ENCODE measurements at places on chromosomes 2 and 18.

DNA sequence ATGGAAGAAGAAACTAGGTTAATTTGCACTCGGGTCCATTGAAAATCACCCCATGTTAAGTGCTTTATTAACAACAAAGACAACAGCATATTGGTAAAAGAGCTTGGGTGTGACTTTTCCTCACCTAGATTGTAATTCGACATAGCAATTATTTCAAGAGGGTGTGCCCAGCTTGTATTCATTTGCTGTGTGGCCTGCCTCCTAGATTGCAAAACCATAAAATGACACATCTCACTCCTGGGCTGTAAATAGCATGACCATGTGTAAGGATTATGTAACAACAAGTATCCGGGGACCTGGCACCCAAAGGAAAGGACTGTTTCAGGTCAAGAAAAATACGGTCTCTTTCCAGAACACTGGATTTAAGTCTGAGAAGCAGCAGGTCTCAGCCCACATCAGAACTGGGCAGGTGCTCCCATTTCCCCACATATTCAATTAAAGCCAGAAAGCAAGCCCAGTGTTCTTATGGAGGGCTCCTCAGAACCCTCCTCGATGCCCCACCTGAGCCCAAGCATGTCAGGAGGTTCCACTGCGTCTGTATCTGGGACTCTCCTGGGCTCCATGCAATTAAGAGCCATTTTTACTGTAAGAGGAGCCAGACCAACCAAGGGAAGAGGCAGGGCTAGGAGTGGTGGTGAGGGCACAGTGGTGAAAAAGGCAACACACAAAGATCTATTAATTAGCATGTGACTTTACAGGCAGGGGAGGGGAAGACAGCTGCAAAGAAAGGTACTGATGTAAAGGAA lies 39.2 kb downstream of the MREG start:
- DNase-seq = no peak
- no peaks in the 10 kb centered on the region for H3K27me3 ChIP-seq
- H3K27ac ChIP-seq = no peak overlapping the region
- H3K4me3 ChIP-seq = no peak overlapping the region
- peaks cover 2% of the 10 kb centered on the region for H3K4me1 ChIP-seq

- no peak overlapping the region for H3K4me3 ChIP-seq
- H3K36me3 ChIP-seq = peaks cover 6% of the 10 kb centered on the region
- H3K27me3 ChIP-seq = no peaks in the 10 kb centered on the region
- peaks cover 4% of the 10 kb centered on the region for H3K4me1 ChIP-seq
- DNase-seq = no peak
Observed at GRCh38 chr18:35466334-35466733, 31.4 kb downstream of the INO80C start.

DNA sequence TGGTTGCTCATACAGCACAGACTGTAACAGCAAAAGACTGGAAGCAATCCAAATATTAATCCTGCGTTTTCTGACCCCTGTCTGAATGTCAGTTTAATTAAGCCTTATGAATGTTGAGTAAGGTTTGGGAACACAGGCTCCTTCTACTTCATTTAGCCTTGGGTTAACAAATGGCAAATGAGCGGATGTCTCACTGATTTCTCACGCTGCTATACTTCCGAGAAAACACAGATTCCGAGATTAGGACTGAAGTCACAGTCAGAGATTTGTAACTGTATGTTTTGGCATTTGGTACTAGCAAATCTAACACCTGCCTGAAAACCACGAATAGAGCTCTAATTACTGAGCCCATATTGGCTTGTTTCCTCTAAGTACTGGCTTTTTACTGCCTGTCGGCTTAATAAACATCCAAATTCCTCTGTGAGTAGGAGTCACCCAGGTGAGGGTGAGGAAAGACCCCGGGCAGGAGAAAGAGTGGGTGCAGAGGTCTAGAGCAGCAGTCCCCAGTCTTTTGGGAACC lies 10.6 kb downstream of the MC5R start:
- no peaks in the 10 kb centered on the region for H3K4me1 ChIP-seq
- H3K4me3 ChIP-seq = no peak overlapping the region
- no peak for DNase-seq
- H3K27me3 ChIP-seq = no peaks in the 10 kb centered on the region
- H3K27ac ChIP-seq = no peak overlapping the region

GRCh38 chr2:120820953-120821279 lies 85.2 kb downstream of the GLI2 start:
- peak; percentile 68 for DNase-seq
- peak overlapping the region; percentile 64 for H3K4me3 ChIP-seq
- H3K36me3 ChIP-seq = no peaks in the 10 kb centered on the region
- H3K27ac ChIP-seq = peak overlapping the region; percentile 38
- H3K27me3 ChIP-seq = no peaks in the 10 kb centered on the region

DNA sequence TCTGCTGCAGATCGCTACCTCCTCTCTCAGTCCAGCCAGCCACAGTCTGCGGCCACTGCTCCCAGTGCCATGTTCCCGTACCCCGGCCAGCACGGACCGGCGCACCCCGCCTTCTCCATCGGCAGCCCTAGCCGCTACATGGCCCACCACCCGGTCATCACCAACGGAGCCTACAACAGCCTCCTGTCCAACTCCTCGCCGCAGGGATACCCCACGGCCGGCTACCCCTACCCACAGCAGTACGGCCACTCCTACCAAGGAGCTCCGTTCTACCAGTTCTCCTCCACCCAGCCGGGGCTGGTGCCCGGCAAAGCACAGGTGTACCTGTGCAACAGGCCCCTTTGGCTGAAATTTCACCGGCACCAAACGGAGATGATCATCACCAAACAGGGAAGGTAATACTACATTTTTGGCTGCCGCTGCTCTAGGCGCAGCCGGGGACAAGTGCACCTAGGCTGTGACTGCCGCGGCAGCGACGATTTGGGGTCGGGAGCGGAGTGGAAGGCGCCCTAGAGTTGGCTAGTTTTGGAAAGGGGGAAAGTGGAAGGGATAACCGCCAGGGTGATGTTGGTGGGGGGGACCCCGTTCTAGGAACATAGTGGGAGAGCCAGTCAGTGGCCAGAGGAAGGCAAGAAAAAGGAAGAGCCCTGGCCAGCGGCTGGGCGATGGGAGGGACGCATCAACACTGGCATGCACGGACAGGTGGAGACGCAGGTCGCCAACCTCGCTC lies 776 bp downstream of the TBR1 start:
- H3K4me3 ChIP-seq = peak overlapping the region; percentile 45
- no peak overlapping the region for H3K27ac ChIP-seq
- H3K4me1 ChIP-seq = peaks cover 25% of the 10 kb centered on the region
- no peak for DNase-seq

GRCh38 chr2:217988840-217989204 lies 14.0 kb downstream of the TNS1 start:
- H3K4me1 ChIP-seq = peaks cover 16% of the 10 kb centered on the region
- H3K27me3 ChIP-seq = peaks cover 5% of the 10 kb centered on the region
- peaks cover 80% of the 10 kb centered on the region for H3K36me3 ChIP-seq
- no peak overlapping the region for H3K27ac ChIP-seq

DNA sequence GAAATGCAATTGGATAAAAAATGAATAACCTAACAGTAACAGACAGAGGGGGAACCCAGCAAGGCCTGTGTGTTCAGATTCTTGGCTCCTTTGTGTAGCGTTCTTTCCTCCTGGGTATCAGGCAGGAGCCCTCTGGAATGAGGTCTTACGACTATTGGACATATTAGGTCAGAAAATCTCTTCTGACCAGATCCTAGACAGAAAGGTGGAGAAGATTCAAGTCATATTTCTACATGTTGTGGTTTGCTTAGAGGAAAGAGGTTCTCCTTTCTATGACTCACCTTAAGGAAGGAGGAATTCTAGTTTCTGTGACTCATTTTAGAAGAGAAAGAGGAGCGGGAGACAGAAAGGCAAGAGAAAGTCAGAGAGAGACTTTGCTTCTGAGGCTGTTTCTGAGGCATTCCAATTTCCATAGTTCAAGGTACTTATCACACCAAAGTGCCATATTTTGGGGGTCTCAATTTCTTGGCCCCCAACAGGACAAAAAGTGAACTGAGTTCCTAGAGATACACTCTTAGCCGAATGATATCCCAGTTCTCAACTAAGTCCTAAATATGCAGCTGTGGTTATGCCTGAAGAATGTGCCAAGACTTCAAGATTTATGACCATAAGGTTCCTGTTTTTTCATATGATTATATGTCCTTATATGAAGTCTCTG lies 618.6 kb downstream of the ZEB2 start:
- peak overlapping the region; percentile 95 for H3K27ac ChIP-seq
- H3K4me3 ChIP-seq = no peak overlapping the region
- no peaks in the 10 kb centered on the region for H3K36me3 ChIP-seq
- DNase-seq = peak; percentile 82
- H3K4me1 ChIP-seq = peaks cover 2% of the 10 kb centered on the region

Data from mesenchymal stem cell (in vitro differentiated cells and primary cell).